ENCODE measurements at places on chromosomes 5 and 9.

DNA sequence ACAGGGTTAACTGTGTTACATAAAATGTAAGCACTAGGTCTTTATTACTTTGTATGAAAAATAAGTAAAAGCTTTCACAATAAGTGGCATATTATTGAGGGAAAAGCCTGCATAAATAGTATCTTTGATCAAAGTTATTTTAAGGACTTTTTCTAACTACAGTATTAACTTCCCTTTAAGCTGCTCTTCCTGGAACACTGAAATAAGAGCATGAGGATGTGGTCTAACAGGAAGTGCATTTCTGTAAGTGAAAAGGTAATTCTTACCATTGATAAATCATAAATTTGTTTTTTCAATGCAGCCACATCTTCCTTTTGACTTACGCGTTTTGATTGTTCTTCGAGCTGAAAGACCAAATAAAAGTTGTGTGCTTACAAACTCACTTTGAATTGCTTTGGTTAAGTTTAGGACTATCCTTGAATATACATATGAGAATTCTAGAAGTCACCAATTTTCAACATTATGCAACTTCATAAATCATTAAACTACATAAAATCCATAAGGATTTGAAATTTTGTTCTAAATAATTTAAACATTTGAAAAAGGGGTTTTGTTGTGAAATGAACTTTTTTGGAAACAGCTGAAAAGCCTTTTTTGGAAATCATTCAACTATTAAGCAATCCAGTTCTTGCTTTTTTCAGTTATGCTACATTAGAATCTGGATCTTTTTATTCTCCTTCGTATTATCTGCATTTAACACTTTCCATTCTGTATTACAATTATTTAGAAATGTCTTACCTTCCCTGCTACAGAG, 50.6 kb downstream of the RASEF start:
- no peak for DNase-seq

DNA sequence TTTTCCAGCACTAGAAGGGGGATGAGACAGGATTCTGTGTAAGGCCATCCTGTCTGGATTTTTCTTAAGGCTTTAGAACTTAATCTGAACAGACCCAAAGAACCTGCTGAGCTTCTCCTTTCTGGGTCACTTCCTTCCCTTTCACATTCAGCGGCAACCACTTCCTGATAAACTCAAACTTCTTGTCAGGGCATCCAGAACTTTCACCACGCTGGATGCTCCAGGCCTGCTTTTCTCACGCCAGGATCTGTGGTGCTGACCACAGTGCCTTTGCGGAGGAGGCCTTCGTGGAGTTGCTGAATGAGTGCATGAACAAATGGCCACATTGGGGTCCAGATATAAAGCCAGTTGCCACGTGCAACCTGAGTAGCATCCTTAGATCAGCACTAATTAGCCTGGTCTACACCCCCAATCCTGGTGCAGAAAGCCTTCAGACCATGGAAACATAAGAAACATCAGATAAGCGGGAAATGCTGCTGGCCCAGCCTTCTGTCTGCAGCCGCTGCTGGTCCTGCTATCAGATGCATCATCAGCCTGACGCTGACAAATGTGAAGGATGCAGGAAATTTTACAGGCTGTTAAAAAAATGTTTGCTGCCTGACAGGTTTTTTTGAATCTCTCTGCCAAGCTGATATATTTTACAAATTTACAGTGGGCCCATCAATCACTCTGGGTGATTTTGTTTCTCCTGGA, 75.3 kb upstream of the BARHL1 start:
- DNase-seq: no peak

- no peak for DNase-seq
These were observed 154.2 kb upstream of the TYRP1 start for GRCh38 chr9:12538842-12539579.

GRCh38 chr5:31934156-31934555, 240.0 kb downstream of the GOLPH3 start:
- no peak for DNase-seq

DNA sequence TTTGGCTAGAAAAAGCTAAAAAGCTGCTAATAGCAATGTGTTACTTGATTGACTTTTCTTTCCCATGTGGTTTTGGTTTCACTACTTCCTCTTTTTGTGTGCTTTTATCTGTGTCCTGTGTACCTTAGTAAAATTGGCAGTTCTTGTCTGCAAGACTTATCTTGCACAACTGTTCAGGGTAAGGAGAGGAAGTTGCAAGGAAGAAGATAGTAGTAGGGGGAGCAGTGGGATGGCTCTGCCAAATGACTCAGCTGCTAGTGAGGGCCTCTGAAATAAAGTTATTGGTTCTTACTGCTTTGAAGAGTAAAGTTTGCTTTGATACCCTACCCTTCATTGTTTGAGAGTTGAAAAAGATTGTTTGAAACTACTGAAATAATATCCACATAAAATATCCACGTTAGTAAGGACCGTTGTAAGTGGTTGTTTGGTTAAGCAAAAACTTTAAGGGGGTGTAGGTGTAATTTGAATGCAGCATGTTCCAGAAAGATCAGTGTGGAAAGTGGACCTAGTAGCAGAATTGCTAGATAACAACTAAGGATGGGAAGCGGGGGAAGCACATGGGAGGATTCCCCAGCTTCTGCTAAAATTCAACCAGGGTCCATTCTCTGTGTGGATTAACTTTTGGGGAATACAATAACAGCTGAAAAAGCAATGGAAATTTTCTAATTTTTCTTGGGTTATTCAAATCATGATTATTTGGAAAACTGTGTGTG, 123.5 kb downstream of the SCAMP1 start:
- no peak for DNase-seq

DNA sequence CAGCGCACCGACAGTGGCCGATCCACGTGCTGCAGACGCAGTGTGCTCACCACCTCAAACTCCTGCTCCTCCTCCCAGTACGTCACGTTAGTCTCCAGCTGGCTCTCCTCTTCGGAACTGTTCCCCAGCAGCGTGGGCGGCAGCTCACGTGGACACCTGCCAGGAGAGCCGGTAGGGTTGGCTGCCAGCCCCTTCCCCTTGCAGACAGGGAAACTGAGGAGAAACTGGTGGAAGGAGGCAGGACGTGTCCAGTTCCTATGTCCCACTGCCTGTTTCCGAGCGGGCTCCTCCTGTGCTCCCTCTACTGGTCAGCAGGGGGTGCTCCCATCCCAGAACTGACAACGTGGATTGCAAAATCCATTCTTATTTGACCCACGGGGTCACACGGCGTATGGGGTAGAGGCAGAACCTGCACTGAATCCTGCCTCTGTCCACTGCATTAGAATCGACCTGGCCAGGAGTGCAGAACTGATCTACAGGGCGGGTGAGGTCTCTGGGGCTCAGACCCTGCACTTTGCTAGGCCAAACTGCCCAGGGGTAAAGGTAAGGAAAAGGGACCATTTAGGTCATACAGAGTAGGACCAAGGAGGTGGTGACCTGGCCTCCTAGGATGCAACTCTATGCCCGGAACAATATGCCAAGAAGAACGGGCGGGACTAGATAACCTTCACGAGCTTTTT, 25.7 kb downstream of the PDGFRB start:
- DNase-seq: peak; percentile 88

DNA sequence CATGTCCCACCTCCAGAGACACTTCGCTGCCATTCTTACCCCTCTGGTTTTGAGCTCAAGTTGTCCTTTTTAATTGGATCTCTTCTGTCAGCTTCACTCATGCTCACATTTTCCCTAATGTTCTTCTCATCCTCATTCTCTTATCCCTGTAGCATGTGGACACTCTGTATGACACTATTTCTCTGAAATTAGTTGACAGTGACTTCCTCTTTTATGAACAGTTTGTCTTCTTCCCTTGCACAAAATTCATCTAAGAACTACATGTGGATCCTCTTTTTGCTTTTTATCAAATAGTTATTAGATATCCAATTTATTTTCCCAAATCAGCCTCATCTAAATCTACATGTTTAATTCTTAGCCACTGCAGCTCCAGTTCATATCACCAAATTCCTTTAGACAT, 676.2 kb downstream of the MAT2B start:
- no peak for DNase-seq

DNA sequence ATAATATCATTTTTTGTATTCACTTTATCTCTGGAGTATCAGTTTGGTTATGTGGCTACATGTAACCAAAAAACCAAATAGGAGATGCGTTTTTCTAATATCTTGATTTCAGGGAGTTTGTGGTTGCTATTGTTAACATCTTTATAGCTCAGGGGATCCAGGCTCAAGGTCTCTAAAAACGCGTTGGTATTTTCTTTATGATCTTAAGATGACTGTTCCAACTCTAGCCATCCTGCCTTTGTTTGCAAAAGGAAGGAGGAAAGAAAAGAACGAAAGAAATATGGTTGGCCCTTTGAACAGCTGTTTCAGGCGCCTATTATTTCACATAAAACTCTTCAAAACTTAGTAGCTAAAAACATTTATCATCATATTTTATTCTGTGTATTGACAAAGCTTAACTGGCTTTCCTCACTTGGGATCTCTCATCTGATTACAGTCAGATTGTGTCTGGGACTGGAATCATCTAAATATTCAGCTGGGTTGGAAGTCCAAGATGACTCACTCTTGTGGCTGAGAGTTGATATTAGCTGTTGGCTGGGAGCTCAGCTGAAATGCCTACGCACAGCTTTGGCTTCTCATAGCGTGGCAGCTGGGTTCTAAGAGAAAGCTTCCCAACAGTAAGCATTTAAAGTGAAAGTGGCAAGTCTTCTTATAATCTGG, 60.1 kb downstream of the FAM174A start:
- peak; percentile 88 for DNase-seq

- DNase-seq: no peak
These were observed 635 bp downstream of the IFT74 start for GRCh38 chr9:26956860-26957233.

- DNase-seq: no peak
These were observed 39.5 kb downstream of the MED10 start for GRCh38 chr5:6338871-6339270.

DNA sequence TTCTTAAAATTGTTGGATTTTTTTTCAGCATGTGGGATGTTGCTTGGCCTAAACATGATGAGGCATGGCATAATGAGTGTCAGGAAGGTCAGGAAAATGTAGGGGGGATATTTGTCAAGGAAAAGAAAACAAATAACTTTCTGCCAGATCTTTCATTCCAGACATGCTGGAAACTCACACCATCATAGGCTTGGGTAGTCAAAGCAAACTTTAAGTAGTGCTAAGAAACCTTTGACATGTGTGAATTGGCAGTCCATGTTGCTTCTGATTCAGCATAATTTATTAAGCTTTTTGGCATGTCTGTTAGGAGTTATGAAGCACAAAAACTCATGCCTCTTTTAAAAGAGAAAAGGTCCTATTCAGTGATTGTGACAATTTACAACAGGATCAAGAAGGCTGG, 61.3 kb upstream of the MTAP start:
- DNase-seq: peak; percentile 11

All from AG20443 (cell line).